ENCODE measurements at places on chromosomes 11 and 22. TPM values are rescaled to one million over a fixed set of nuclear protein-coding genes. Genes with fewer than 3 reads are reported as not detected.

- DNase-seq: no peak
Measured at GRCh38 chr22:32175683-32176644, 16.9 kb upstream of the C22orf42 start.

- no peak for DNase-seq
Measured at GRCh38 chr11:62372871-62373270, 35.6 kb downstream of the ASRGL1 start.

DNA sequence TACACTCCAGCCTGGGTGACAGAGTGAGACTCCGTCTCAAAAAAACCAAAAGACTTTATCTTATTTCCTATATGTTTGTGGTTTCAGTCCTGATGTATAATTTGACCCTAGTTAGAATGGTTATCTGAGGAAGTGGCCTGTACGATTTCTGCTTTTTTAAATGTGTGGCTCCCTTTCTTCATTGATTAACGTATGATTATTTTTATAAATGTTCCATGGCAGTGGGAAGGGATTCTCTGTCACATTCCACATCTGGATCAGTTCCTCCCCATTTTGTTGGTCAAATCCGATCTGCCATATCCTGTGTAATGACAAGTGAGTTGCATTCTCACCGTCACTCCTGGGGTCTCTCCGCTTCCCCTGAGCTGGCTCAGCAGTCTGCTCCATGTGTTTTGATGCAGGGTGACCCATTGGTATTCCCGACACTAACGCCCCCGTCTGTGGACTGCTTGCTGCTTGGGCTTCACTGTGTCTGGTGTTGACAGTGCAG lies 20.3 kb downstream of the NEAT1 start:
- DNase-seq: no peak

The MRGPRX3 gene
- not detected for polyA plus RNA-seq

DNA sequence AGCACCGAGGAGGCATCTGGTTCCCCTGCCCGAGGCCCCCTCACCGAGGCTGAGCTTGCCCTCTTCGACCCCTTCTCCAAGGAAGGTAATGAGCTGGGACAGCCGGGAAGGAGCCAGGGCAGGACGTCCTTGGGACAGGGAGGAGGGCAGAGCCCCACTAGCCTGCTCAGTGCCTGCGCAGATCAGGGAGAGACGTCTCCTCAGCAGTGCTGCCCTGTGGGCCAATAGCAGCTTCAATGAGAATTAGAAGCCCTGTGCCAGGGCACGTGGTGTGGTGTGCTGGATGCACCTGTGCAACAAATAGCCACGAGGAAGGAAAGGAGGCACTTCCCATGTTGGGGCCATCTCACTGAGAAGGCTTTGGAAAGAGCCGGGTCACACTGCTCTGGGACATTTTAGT lies 5.4 kb upstream of the SAC3D1 start:
- no peak for DNase-seq

The CRYBB3 gene
- 0.43 TPM for polyA plus RNA-seq

GRCh38 chr22:39610246-39610645 lies 39.7 kb downstream of the CACNA1I start:
- DNase-seq: no peak

- DNase-seq: no peak
Measured at GRCh38 chr11:113677685-113678084, 28.4 kb downstream of the TMPRSS5 start.

The MRGPRF gene
- polyA plus RNA-seq: 24.0 TPM

DNA sequence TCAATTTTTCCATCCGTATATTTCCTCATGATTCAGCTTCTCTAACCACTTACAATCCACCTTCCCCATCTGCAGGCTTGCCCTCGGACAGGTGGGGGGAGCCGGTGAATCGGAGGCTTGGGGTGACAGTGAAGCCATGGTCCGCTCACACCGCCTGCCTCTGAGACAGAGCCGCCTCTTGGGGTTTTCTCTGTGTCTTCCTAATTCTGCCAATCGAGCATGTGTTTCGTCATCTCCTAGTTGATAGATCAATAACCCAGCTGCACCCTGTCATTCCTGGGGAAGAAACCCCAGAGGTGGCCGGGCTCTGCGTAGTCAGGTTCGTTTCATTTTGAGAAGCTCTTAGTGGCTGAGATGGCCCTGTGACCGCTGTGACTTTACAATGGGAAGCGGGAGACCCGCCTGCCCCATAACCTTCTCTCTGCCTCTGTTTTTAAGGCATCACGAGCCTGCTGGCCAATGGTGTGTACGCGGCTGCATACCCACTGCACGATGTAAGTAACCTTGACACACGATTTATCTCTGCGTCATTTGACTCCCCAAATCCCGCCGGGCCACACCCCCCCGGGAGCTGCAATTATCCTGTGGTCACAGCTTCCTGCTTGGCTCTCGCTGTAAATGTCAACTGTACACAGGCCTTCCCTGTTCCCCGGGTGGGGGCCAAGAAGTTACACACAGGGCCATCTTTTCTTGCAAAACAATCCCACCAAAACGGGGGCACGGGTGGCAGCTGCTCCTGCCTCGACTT lies 33.3 kb downstream of the ANO1 start:
- no peak for DNase-seq

DNA sequence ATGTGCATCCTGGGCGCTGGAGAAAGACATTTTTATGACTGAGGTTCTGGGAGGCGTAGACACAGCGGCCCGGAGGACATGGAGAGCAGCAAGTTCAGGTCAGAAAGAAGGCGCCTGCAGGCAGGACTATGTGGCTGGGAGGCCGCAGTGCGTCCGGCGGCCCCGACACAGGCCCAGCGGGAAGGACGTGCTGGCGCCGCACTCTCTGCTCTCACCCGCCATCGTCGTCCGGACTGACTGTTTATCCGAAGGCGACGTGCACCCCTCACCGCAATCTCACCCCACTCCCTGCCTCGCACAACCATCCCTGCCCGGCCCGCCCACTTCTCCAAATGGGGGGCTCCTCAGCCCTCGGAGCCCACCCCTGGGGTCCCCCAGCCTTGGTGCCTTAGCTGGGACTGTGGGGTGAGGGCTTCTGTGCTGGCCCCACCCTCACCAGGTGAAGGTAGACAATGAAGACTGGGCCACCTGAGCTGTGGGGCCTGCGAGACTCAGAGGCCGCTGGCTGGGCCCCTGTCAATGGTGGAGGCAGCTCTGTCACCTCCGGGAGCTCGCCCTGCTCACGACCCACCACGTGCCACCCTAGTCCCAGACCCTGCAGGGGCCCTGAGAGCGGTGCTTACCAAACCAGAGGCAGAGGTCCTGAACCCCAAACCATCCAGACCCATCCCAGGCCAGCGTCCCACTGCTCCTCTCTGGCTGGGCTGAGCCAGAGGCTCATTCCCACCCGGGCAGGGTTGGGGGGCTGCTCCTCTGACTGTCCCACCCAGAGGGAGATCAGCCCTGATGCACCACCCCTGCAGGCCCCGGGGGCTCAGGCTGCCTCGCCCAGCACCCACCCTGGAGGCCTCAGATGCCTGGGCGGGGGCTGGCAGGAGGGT lies 16.2 kb upstream of the MUC5B start:
- DNase-seq: no peak

DNA sequence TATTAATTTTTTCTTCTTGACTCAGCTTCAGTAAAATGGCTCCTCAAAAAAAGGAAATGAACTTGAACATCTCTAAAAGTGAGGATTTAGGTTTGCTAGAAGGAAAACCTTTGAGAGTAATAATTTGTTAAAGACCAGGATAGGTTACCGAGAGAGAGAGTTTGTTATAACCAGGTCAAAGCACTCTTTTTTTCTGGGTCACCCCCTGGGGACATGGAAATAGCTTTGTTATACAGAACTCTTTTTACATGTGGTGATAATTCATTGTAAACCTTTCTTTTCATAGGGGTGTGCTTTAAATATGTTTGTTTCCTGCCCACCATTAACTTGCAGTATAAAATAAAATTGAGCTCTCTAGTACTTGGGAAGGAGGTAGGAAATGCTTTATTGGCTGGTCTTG lies 47.7 kb downstream of the DNAJC24 start:
- DNase-seq: no peak

- peak; percentile 17 for DNase-seq
Measured at GRCh38 chr11:71115770-71116692, 136.3 kb downstream of the SHANK2 start.

GRCh38 chr22:32206774-32207758 lies 2.2 kb upstream of the RFPL2 start:
- DNase-seq: no peak

The DRAP1 gene
- polyA plus RNA-seq: 73.3 TPM

DNA sequence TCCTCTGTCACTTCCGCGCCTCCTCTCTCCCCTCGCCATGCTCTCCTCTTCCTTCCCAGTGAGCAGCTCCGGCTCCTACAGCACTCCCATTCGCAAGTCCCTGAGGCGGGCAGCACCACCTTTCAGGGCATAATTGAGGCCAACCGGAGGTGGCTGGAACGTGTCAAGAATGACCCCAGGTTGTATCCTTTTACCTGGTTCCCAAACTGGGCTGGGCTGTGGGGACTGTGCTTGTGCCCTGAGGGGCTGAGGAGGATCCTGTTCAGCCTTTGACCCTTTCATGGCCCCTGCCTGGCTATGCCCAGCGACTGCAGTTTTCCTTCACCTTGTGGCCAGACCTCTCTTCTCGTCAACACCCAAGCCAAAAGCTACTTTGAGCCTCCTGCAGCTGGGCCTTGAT lies 84.1 kb downstream of the CEP164 start:
- DNase-seq: no peak

- DNase-seq: no peak
Measured at GRCh38 chr22:38733724-38734381, 21.9 kb downstream of the SUN2 start.

- DNase-seq: no peak
Measured at GRCh38 chr11:2772544-2773031, 72.8 kb upstream of the KCNQ1OT1 start.

DNA sequence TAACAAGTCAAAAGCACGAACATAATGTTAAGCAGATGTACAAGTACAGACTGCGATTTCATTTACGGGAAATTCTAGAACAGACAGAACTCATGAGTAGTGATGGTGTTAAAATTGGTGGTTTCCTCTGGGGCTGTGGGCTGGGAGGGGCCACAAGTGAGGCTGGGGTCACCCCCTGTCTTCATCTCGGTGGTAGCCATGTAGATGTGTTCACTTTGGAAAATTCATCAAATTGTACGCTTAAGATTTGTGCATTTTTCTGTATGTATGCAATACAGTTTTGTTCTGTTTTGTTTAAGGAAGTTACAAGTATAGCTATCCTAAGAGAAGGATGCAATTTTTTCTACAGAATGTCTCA lies 504 bp upstream of the ASCC2 start:
- DNase-seq: no peak

The UBQLN3 gene
- polyA plus RNA-seq: not detected
